ENCODE measurements at places on chromosomes 12 and 14.

DNA sequence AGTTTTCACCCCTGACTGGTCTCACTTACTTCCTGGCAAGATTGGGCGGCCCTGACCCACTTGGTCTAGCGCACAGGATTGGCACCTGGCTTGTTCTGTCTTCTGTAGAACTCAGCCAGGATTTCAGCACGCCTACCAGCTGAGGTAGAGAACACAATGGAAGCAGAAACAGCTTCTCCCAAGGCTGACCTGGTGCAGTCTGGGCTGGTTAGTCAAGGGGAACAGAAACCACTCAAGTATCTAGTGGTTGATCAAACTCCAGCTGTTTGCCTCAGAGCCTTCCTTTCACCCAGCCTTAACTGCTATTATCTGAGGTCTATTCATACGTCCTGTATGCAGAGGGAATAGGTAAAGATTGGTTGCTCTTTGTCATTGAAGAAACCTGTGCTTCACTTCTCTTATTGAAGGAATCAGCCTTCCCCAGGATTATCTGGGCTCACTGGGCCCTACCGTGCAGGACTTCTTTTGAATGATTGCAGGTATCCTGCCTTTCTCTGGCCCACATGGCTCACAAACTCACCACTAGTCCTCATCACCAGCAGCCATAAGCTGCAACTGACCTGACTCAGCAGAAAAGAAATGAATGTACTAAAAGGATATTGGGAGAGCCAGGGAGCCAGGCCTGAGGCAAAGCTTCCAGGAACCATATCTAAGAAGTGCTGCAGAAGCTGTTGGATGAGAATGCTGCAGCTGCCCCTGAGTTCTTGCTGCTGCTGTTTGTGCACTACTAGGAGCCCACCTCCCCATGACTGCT, 2.5 kb upstream of the PLEKHD1 start:
- no peak for DNase-seq

GRCh38 chr12:24479131-24479530, 469.8 kb downstream of the BCAT1 start:
- no peak for DNase-seq

DNA sequence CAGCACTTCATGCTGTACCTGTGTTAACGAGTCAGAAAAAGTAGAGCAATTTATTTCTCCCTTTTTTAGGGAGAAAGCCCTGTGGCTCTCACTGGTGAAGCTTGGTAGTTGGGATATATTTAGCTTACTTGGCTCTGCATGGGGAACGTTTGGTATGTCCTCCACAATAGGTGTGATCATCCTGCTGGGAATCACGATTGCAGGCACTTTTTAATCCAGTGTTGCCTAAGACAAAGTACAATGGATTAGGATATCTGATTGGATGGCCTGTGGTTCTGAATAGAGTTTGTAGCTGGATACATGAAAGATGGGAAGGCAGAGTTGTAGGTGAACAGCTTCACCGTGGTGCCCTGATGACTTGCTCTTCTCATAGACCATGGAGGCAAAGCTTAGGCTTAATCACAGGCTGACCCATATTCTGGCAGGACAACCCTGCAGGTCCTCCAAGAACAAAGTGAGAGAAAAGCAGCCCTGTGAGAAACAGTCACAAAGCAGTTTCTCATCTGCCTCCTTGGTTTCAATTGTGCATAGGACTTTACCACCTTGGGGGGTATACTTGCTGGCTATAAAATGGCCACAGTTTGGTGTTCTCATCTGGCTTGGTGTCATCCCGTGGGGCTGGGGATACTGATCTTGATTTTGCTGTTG, 7.5 kb downstream of the RESF1 start:
- no peak for DNase-seq

- DNase-seq, result no peak
Measured at GRCh38 chr12:52495389-52495788, 2.3 kb upstream of the KRT6A start.

GRCh38 chr12:96571101-96571862, 81.9 kb downstream of the CFAP54 start:
- DNase-seq, result no peak

GRCh38 chr12:64649487-64649886, 39.2 kb downstream of the RASSF3 start:
- DNase-seq, result no peak

- no peak for DNase-seq
Measured at GRCh38 chr14:61599942-61600341, 95.4 kb upstream of the HIF1A start.

DNA sequence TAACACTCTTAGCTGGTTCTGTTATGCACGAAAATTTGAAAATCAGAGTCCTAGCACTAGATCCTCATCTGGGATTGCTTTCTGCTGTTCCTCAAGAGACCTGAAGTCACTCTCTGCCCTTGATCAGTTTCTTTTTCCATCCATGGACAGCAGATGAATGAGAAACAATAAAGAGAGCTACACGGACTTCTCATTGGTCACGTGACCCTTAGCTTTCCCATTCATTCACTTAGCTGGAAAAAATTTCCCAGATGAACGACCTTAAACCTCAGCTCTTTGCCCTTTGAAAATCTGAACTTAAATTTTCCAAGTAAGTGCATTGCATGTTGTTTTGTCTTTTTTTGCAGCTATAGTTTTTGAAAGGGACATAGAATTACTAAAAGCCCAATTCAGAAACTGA, 27.2 kb upstream of the RGS6 start:
- DNase-seq, result no peak

DNA sequence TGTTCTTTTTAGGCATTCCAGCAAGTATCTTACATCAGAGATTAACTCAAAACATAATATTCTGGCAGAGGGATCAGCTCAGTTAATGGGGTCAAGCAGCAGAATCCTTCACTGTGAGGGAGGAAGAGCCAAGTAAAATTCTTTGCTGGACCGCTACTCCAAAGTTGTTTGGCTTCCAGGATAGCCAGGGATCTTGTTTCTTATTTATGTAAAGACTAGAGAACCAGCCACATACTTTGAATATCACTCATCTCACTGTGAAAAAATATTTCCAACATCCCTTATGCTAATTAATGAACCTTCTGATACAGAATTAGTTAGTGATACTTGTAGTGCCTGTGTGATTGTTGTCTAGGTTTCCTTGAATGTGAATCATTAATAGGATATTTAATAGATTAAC, 94.2 kb downstream of the PLEKHA5 start:
- DNase-seq, result no peak

DNA sequence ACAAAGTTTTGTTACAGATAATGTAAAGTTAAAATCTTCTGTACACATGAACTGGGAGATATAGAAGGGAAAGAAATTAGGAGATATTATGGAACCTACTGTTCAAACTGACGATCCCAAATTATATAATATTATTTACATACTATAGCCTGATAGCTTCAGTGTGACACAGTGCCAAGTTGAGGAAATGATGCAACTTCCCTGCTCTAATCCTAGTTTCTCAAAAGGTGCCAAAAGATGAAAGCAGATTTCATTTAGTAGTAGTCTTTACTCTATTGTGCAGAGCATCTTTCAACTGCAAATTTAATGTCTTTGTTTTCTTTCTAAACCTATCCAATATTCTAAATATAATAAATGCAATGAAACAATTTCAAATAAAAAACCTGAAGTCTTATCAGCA, 46.9 kb downstream of the COCH start:
- DNase-seq, result no peak

GRCh38 chr12:99128246-99128802, 483.2 kb downstream of the APAF1 start:
- DNase-seq, result no peak

- DNase-seq, result no peak
Measured at GRCh38 chr14:49447540-49448107, 138.6 kb downstream of the RPS29 start.

GRCh38 chr12:47863985-47864384, 40.8 kb downstream of the VDR start:
- DNase-seq, result no peak

DNA sequence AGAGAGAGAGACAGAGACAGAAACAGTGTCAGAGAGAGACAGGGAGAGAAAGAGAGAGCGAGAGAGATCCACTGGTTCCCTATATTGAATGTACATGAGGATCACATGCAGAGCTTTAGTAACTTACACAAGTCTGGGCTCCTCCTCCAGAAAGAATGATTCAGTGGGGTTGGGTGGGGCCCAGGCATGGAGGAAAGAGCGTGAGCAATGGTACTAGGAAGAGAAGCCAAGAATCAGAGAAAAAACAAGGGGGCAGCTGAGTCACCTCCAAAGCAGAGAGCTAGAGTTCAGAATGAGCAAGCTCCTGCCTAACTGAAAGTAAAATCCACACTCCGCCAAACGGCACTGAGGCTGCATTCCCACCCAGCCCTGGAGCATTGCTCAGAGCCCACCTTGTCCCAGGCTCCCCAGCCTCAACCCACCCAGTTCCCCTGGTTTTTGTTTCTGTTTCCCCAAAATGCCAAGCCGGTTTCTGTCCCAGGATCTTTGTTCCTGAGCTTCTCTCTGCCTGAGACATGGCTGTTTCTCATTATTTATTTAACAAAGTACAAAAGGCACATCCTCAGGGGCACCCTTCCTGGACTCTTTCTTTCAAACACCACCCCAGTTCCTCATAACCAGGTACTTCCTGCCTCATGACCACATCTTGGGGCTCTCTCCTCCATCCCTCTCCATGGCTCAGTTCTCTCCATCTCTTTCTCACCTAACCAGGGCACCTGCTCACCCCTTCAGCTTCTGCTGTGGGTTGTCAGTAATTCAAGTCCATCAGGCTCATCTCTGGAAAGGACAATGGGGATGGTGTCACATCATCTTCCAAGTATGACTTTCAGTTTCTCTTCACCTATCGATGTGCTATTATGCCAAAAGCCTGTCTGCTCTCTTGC, 670.3 kb upstream of the TBX3 start:
- DNase-seq, result peak; percentile 58

GRCh38 chr12:22856178-22856577, 231.2 kb downstream of the ETNK1 start:
- no peak for DNase-seq

- DNase-seq, result no peak
Measured at GRCh38 chr12:122790393-122791075, 16.2 kb downstream of the CCDC62 start.

GRCh38 chr14:94337274-94337673, 14.1 kb upstream of the SERPINA6 start:
- no peak for DNase-seq

- no peak for DNase-seq
Measured at GRCh38 chr14:64824471-64824870, 55.2 kb downstream of the SPTB start.

- no peak for DNase-seq
Measured at GRCh38 chr14:20628063-20628854, 13.2 kb downstream of the OR6S1 start.

DNA sequence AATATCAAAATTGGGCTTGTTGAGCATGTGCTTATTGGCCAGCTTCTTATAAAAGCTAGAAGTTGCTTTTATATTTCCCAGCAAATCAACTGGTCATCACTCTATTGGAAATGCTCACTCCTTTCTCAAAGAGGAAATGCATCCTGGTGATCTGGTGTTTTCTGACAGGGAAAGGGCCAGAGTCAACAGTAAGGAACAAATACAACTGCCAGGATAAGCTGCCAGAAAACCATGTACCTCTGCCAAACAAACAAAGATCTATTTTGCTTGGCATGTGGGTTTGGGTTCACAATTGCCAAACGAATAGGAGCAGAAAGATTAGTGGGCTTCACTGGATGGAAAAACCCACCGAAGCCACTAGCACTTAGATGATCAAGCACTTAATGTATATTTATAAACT, 126.9 kb upstream of the PDZRN4 start:
- no peak for DNase-seq

- DNase-seq, result peak; percentile 89
Measured at GRCh38 chr14:77098529-77099353, 683 bp downstream of the CIPC start.

DNA sequence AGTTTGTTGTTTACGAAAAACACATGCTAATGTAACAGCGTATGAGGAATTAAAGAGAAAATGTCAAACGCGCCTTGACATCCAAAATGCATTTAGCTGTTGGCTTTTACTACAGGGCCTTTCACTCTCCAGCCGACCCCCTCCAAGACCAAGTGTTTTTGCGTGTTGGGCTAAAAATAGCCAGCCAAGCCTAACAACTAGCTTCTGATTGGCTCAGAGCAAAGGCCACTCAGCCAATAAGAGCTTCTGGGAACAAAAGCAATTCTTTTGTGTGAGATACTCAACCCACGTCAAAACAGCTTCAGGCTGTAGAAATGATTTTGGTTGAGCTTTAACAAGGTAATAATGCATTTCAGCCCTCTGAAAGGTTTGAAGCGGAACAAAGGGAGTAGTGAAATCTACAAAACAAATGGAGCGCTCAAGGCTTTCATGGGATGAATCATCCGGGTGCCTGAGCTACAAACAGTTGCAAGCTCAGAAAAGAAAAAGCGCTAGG, 198.7 kb upstream of the DCN start:
- no peak for DNase-seq

GRCh38 chr14:65948302-65948701, 535.8 kb downstream of the FUT8 start:
- no peak for DNase-seq

DNA sequence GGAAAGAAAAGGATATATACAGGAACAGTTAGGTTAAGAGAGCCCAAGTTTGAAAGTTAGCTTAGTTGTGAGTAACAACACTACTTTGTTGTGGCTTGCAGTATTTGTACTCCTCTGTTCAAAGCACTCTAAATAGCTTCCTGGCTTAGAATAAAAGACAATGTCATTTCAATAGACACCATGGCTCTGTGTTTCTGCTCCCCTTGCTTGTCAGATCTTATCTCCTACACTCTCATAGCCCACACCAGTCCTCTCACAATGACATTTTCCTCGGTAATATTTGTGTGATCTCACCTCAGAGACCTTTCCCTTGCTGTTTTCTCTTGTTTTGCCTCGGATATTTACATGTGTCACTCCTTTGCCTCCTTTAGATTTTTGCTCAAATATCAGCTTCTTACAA, 418.4 kb downstream of the MDGA2 start:
- no peak for DNase-seq

- DNase-seq, result no peak
Measured at GRCh38 chr14:52412426-52412825, 98.3 kb downstream of the PTGER2 start.

DNA sequence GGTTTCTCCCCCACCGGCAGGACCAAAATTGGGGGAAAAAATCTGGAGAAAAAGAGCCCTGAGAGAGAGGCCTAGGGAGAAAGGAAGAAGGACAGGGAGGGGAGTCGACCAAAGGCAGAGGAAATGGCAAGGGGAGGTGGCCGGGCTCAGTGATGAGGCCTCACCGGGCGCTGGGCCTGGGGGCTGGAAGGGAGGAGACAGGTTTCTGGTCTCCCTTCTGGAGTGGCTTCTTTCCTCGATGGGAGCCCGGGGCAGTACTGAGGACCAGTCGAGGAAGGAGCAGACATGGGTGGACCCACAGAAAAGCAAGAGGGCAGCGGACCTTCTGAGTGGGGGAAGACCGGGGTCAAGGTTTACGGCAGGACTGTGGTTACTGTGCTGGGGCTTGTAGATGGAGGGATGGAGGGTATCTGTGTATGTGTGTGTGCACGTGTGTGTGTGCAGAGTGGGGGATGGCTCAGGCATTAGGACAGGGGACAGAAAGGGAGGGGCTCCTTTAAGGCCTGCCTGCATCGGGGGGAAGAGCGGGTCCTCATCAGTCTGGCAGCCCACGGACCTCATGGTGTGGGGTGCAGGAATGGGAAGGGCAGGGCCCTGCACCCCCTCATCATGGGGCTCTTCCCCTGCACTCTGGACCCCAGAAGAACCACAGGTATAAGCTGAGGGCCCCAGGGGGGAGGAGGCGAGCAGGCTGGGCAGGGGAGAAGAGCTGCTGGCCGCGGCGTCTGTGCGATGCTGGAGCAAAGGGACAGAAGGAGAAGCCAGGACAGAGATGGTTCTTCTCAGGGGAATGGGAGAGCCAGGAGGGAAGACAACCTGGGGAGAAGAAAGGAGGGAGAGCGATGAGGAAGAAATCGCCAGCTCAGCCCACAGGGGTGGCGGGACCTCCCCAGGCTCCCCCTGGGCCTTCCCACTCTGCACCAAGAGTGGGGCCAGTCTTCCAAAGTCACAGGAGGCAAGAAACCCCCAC, 15.1 kb upstream of the RPLP0 start:
- DNase-seq, result no peak

Data from ascending aorta (tissue), 2 donors.